ENCODE measurements at places on chromosomes 2 and 18.

DNA sequence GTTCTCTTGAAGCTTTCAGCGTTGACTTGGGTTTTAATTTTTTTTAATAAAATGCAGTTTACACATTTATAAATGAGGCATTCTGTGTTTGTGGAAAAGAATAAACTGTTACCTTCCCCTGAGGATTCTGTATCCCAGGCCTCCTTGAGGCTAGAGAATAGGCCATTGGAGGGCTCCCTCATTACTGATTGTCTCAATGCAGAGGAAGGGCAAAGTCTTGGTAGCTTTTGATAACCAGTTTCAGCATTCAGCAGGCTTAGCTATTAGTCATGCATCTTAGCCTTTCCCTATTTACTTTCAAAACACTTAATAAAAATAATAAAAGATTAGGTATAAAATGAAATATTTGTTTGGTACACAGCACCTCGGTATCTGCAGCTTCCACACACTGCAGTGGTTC lies 58.1 kb upstream of the OTX1 start:
- no peak for DNase-seq

GRCh38 chr2:105272176-105272575 lies 30.6 kb downstream of the GPR45 start:
- DNase-seq, result no peak

DNA sequence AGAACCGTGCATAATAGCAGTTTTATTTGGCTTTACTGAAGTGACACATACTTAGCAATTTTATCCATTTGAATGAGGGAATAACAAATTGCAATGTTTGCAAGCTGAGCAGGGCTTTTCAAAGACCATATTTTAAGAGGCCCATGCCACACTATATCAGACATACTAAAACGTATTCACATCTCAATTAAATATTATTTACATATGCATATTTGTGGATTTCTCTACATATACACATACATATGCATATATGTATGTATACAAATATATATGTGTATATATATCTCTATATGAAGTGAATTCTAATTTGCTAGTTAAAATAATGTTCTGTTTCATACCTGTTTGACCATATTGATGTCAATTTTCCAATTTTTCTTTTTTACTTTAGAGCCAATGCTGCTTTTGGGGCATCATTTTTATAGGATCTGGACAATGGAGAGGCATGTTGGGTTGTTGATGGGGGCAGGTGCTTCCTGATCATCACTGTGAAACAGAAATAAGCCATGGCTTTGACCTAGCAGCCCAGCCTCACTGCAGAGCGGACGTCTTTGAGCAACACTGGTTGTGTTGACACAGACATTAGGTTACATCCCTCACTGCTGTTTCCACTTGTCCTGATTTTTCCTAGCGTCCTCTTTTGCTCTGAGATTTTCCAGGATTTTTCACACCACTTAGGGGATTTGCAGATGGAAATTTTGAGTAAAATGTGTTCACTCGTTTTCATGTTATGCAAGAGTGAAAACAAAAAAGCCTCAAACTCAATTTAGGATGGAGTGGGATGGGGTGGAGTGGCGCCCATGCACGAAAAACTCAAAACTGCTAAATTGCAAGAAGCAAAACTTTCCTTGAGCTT lies 56.9 kb downstream of the RDH14 start:
- DNase-seq, result no peak

- DNase-seq, result no peak
These were observed 99.3 kb upstream of the TMEM18 start for GRCh38 chr2:776487-776886.

- no peak for DNase-seq
These were observed 121.5 kb upstream of the SCN1A start for GRCh38 chr2:166249318-166249717.

DNA sequence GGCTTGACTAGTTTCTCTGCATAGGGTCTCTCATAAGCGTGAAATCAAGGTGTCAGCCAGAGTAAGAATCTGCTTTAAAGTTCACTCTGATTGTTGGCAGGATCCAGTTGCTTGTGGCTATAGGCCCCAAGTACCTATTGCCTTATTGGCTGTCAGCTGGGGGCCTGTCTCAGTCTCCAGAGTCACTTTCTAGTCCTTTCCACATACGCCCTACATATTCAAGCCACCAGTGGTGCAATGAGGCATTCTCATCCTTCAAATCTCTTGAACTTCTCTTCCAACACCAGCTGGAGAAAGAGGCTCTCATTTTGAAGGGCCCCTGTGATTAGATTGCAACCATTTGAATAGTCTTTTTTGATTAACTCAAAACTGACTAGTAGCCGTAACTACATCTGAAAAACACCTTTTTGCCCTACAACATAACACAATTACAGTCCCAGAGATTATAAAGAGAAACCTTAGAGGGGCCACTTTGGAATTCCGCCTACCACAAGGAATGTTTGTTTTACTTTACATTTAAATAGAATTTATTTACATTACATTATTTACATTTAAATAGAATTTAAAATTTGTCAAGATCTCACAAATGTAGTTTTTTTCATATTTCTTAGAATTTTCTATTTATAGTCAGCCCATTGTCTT lies 520.1 kb downstream of the DSC3 start:
- DNase-seq, result no peak

DNA sequence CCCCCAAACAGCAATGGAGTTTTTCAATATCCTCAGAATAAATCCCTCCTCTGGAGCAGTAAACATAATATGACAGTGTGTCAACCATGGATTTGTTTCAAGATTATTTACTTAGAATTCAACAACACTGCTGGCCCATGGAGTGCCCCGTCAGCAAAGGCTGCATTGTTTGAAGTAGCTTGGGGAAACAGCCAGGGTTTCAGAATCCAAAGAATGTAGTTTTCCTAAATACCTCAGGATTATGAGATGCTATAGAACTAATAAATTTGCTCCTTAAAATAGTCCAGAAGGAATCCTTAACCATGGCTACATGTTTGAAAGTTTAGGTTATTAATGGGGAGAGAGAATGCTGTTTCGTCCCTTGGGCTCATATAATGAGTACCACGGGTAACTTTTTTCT lies 13.1 kb upstream of the CETN1 start:
- no peak for DNase-seq

DNA sequence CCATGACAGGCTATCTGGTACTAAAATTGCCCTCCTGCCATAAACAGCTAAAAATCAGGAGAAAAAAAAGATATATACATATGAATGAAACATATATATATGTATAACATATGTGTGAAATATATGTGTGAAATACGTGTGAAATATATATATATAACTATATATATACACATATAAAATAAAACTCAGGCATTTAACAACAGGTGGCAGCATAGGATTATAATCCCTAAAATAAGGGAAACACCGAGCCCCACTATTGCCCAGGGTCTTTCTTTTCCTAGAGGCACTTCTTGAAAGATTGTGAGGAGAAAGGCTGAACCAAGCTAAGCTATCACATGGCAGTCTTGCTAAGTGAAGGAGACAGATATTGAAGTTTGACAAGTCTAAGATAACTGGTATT lies 65.9 kb upstream of the CYTIP start:
- no peak for DNase-seq

- DNase-seq, result no peak
These were observed 27.5 kb upstream of the FAM237A start for GRCh38 chr2:206614811-206615210.

DNA sequence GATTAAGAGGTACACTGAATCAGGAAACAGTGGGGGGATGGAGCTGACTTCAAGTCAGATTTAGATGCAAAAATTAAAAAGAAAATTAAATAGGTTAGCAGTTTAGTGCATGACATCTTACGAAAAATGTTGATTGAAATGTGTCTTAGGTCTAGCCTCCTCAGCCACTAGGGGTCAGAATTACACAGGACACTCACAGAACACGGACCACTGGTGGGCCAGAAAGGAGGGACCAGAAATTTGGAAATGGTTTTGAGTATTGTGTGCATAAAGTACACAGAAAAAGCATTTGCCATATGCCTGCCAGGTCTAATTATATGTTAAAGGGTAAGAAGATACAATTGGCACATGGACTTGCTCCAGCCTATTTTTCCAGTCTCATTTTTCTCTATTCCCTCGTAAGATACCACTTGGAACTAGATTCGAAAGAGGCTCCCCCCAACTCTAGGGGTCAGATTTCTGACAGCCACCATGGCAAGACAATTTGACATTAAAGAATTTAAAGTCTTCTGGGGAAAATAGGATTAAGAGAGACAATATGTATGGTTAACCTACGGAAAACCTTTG lies 550.2 kb upstream of the SETBP1 start:
- no peak for DNase-seq

DNA sequence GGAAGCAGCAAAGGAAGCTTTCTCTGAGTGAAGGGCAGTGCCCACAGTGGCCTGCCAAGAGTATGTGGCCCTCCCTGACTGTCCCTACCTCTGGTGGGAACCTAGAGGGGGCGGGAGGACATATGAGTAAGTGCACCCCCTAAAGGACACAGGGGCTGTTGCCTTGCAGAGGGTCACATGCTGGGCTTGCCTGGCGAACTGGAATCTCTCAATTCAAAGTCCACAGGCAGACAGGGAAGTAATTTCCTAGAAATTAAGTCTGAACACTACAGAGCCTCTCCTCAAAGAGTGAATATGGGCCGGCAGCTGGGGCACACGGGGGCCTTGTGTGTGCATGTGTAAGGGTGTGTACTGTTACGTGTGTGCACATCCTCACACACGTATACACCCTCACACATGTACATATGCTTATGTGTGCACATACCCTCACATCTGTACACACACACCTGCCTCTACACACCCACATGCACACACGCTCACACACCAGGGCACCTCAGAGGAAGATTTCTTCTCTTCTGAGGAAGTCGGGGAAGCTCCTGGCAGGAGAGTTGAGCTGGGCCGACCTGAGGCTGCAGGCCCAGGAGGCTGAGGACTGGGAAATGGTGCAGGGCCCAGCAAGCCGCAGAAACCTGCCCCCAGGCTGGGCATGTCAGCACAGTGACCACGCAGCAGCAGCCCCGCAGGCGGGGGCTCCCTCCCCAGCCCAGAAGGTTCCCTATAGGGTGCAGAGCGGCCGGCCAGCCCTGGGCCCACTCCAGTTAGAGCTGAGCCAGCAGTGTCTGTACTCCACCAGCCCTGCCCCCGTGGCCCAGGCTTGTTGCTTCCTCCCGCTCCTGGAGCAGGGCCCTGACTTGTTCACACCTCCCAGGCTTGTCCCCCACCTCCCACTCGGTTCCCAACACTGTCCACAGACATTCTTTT lies 77.4 kb upstream of the TAF1B start:
- DNase-seq, result no peak

GRCh38 chr2:85071096-85071495 lies 62.1 kb upstream of the TCF7L1 start:
- DNase-seq, result no peak

All from nucleus accumbens (tissue), 56 donors.